Natural killer cell (primary cell): ENCODE measurements at places on chromosomes 12 and 14. TPM values are rescaled to one million over a fixed set of nuclear protein-coding genes. Genes with fewer than 3 reads are reported as not detected.

GRCh38 chr12:119902084-119902509 is 25.0 kb upstream of the CIT start:
- DNase-seq, result peak; percentile 35

The CACNA2D4 gene
- total RNA-seq, result 26.5 TPM

- DNase-seq, result peak; percentile 73
Measured at GRCh38 chr14:74941676-74942097, 13.7 kb downstream of the PGF start.

DNA sequence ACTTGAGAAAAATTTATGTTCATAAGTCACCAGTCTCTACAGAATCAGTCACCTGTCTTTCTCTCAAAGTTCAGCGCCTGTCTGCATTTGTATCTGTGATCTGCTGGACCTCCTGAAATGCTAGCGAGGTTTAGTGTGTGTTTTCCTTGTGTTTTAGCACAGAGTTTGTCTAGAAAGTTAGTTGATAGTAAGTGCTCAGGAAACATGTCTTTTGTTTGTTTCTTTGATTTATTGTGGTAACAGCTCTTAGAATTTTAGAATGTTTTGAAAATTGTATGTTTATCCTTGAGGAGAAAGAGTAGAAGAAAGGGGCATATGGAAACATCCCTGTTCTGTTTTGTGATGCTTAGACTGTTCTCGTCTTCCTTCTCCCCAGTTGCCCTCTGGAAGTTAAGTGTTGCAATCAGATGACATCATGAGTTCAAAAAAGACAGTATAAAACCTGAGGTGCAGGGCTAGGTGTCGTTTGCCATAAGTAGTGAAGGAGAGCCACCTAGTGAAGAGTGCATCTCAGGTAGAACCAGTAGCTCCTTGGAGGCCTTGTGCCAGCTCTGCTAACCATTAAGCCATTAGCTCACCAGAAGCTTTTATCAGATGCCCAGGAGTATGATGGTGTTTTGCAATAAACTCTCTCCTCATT is 44.8 kb downstream of the FBXW8 start:
- peak; percentile 66 for DNase-seq

GRCh38 chr12:70798016-70798783 is 122.3 kb downstream of the PTPRR start:
- no peak for DNase-seq

GRCh38 chr14:102776761-102777710 is at the start of gene TRAF3:
TSS of gene TRAF3 (plus strand) at chr14:102777449. CDS start at chr14:102870202, 92,753 bp downstream.
- DNase-seq, result peak; percentile 89

DNA sequence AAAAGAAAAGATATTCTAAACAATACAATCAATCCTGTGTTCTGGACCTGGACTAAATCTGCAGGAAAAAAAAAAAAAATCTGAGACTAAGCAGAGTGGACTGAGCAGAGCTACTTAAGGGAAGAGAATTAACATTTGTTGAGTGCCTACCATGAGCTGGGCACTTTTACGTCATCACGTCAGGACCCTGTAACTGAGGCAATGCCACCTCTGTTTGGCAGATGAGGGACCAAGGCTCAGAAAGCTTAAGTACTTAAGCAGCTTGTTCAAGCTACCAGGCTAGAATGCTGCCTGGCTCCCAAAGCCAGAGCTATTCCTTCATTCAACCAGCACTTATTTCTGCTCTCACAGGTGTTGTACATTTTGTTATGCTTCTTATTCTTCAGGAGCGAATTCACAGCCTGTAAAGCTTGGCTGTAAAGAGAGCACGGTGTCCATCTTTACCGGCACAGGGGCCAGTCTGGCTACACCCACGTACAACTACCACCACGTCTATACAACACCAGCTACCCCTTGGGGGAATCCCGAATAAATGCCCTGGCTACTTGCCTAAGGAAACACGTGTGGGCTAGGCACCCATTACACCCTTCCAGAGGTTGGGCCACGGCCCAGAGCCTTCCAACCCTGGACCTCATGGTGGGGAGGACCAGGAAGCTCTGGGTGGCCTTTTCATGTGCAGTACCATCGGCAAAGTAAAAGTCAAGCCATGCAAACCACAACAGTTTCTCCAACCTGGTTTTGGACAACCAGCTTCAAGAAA is 27.0 kb downstream of the TMCC3 start:
- DNase-seq, result no peak

The SLC4A8 gene
- total RNA-seq, result 9.8 TPM

- DNase-seq, result no peak
Measured at GRCh38 chr12:3604286-3604685, 113.3 kb downstream of the PRMT8 start.

The ZCRB1 gene
- total RNA-seq, result 35.9 TPM

DNA sequence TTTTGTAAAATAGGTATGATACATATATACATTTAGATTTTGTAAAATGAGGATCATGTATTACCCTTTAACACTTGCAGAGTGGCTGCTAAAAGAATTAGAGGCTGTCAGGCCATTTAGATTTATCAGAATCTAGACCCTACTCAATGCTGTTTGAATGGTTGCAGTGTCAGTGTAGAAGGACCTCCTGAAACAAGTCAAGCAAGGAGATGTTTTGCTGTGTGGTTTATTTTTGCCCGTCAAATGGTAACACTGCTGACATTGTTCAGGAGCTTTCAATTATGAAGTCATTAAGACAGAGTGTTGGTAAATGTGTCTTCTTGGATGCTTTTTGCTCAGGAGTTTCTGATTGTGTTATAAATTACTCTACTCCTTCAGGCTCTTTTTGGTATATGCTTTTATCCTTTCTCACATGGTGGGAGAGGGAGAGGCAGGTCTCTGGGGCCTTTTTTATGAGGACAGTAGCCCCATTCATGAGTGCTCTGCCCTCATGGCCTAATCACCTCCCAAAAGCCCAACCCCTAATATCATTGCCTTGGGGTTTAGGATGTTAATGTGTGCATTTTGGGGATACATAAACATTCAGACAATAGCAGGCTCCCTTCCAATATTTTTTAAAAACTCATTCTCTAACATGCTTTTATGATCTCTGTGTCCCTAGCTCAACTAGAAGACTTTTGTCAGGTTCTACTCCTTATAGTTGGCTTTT is 16.5 kb downstream of the EID3 start:
- DNase-seq, result no peak

DNA sequence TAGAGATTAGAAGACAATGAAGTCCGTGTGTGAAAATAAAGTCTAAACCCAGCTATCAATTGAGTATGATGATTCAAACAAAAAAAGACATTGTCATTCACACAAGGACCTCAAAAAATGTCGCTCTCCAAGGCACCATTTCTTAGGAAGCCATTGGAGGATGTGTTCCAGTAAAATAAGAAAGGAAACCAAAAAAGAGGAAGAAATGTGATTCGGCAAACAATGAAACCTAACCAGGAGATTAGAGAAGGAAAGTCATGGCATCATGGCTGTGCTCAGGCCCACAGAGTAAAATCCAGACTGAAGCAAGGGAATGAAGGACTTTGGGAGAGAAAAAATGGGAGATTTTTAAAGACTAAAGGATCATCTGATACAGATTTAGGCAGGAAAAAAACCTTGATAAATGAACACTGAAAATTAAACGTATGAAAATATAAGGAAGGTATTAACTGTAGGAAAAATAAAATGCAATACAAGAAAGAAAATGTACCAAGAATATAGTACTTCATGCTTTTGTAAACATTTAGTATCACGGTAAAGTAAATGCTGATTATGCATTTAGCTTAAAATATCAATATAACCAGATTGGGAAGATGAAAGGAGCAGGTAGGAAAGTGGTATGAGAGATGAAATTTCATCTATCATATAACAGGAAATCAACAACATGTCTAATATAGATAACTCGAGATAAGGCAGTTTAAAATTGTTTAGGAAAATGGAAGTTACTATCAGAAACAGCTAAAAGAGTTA is 38.2 kb upstream of the MTHFD1 start:
- no peak for DNase-seq

The GUCY2C gene
- not detected for total RNA-seq

DNA sequence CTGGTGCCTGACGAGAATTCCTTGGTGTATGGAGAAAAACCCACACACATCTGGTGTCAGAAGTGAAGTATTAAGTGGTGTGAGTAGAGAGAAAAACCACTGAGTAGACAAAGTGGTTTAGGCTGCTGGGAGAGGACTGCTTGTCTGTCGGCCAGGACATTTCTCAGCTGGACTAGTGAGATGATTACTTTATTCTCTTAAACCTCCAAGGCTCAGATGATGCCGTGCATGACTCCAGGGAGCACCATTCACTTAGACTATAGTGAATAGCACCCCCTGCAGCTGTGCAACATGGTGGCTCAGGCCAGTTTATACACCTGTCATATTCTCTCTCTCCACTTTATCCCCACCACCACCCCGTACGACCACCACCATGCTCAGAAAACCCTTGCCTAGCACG is 28.5 kb upstream of the NFYB start:
- DNase-seq, result no peak

The SGPP1 gene
- total RNA-seq, result 17.8 TPM

The PROX2 gene
- total RNA-seq, result 5.7 TPM

The BMAL2 gene
- 0.19 TPM for total RNA-seq

GRCh38 chr12:50057000-50057841 is at the start of gene ASIC1:
TSS of gene ASIC1 (plus strand) at chr12:50057596. CDS start at chr12:50058767, 1,171 bp downstream.
- DNase-seq, result peak; percentile 59

The SLC10A1 gene
- not detected for total RNA-seq

DNA sequence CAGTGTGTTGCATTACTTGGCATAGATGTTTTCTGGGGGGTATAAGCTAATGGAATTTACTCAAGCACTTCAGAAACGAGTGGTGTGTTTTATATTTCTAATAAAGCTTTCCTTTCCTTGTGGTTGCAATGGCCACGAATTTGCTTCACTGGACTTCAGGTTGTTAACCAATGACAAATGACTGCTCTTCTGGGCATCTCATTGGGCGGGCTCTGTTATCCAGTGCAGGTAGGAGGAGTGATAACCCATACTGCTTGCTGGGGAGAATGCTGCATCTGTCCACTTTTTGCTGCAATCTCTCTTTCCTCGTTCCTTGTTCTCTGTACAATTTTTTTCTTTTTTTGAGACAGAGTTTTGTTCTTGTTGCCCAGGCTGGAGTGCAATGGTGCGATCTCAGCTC is 80.0 kb upstream of the RPH3A start:
- no peak for DNase-seq

The BEST3 gene
- not detected for total RNA-seq

GRCh38 chr14:100674428-100674827 is 52.3 kb upstream of the DLK1 start:
- no peak for DNase-seq

The IL26 gene
- not detected for total RNA-seq

The NACA gene
- total RNA-seq, result 785 TPM

The SERPINA12 gene
- total RNA-seq, result not detected

The KRT85 gene
- total RNA-seq, result not detected

DNA sequence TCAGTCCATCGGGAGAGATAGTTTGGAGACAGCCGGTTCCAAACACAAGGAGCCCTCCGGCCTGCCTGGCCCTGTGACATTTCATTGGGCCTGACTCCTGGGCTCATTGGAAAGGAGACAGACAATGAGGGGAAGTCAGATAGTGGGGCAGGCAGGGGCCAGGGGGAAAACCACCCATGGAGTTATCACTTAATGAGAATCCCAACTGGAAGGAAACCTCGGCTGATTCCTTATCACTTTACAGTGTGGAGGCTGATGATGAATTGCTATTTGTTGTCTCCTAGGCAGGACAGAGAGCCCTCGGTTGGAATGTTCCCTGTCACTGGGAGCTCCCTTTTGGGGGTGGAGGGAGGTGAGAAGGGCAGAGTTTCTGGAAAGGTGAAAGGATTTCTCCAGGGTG is 44.4 kb downstream of the TBX5 start:
- no peak for DNase-seq

GRCh38 chr12:32567296-32567674 is 111.8 kb upstream of the DNM1L start:
- DNase-seq, result no peak
